ENCODE measurements at places on chromosomes 7 and 10.

GRCh38 chr10:73983096-73984047 is 14.5 kb upstream of the VCL start:
- no peak for DNase-seq

DNA sequence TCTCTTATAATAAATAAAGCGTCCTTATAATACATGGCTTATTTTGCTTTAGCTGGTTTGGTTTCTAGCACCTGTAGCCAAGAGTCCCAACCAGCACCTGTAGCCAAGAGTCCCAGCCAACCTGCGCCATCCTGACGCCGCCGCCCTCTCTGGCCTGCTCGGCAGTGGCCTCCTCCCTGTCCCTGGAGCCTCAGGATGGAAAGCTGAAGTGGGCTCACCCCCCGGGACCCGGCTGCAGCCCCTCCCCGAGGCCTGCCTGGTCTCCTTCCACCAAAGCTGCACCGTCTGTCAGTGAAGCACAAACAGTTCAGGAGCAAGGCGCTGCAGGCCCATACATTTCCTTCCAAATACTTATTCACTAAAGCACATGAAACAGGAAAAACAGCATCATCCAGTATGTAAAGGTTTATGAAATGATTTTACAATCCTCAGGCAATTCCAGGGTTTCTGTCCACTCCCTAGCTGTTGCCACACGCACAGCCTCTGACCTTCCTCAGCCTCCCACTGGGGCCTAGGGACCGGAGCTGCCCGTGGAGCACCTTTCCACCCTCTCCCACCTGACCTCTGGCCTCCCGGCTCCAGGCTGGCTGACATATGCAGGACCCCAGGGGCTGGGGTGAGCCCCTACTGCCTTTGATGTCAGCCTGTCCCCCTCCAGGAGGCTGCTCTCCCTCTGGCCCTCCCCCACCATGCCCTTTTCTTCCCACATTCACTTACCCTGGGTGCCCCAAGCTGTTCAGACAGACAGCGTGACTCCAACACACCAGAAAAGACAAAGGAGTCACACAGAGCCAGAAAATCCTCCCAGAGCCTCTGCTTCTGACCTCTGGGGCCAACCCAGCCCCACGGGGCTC is 149.6 kb upstream of the PPP2R2D start:
- no peak for DNase-seq

GRCh38 chr10:126946746-126947145 is 41.5 kb downstream of the DOCK1 start:
- DNase-seq = no peak

GRCh38 chr10:107814865-107815487 is 650.5 kb upstream of the SORCS1 start:
- peak; percentile 49 for DNase-seq

- DNase-seq = no peak
Observed at GRCh38 chr10:66836771-66837170, 89.1 kb upstream of the LRRTM3 start.

DNA sequence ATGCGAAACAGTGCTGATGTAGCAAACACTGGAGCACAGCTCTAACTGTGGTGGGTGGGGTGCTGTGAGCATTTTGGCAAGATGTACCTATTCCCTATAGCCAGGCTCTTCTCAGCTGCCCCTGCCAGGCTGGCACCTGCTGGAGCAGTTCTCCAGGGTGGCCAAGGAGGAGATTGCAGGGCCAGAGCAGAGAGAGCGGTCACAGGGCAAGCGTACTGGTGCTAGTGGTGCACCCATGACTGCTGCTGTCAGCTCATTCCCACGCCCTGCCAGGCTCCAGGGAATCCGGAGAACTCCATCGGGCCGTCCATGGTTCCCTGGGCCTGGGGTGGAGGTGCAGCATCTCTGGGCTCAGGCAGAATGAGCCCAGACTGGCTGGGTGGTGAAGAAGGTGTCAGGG is 2.1 kb downstream of the COL13A1 start:
- DNase-seq = no peak

DNA sequence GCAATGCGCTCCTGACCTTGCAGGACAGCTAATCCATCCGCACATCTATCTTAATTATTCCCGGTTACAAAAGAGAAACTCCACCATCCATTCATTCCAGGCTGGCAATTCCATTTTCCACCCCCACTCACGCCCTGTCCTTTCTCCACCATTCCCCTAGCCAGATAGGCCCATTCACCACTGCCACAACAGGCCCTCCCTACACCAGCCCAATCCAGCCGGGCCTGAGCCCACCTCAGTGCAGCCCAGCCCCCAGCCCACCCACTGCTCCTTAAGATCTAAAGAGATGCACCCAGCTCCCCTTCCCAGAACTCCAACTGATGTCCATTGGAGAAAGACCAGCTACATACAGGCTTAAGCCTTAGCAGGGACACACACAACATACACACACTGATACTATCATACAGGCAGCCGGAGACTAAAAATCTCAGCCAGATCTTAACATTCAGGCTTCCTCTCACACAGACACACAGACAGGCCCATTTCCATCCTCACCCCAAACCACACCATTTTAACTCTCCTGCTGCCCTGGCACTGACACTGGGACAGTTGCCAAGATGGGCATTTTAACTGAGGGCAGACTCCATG is 38.0 kb upstream of the PAX2 start:
- no peak for DNase-seq

DNA sequence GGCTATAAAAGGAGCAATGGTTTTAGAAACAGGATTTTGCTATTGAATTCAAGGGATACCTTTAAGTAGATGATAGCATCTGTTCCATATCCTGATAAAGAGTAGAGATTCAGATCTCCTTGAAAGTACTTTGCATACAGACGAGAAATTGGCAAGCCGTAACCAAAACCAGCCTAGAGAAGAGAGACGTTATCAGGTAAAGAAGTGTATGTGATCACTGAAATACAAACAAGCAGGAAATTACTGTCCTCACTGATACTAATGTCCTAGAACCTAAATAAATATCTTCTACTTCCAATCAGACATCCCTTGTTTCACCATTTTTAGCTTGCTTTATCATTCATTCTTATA is 9.4 kb downstream of the PDK4 start:
- DNase-seq = no peak

GRCh38 chr7:88042157-88042556 is 108.1 kb downstream of the ADAM22 start:
- no peak for DNase-seq

DNA sequence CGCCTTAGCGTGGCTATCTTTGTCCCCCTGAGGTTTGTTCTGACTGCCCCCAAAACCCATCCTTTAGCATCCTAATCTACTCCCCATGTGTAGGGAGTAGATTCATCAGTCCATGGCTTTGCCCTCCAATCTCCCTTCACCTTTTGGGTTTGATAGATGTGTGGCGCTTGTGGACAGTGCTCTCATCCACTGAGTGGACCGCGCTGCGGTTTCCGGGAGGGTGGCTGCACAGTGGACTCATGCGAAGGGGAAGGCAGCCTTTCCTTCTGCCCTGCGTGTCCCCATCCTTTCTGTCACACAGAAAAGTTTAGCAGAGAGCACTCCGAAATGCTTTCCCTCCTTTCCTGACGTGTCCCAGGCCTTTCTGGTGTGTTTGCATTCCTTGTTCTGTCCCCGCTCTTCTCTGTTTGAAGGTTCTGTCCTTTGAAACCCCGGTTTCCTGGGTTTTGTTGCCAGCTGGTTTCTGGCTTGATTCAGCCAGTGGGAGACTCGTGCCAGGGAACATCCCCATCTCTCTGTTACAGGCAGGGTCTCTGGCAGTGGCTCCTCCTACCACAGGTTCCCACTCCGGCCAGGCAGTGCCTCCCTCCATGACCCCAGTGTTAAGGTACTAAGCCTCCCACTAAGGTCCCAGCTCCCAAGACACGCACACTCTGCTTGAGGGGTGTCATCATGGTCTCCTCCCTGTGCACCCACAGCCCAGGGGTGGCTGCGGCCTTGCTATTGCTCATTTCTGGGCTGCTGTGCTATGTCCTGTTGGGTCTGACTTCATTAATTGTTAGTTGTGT is 547.7 kb upstream of the DPP6 start:
- no peak for DNase-seq

- no peak for DNase-seq
Observed at GRCh38 chr10:98433881-98434732, 12.6 kb downstream of the HPS1 start.

GRCh38 chr10:7956508-7956907 is 98.0 kb upstream of the GATA3 start:
- no peak for DNase-seq

GRCh38 chr10:93300981-93301380 is 181.2 kb downstream of the MYOF start:
- DNase-seq = no peak

- DNase-seq = no peak
Observed at GRCh38 chr7:107570298-107570697, 6.5 kb downstream of the DUS4L start.

DNA sequence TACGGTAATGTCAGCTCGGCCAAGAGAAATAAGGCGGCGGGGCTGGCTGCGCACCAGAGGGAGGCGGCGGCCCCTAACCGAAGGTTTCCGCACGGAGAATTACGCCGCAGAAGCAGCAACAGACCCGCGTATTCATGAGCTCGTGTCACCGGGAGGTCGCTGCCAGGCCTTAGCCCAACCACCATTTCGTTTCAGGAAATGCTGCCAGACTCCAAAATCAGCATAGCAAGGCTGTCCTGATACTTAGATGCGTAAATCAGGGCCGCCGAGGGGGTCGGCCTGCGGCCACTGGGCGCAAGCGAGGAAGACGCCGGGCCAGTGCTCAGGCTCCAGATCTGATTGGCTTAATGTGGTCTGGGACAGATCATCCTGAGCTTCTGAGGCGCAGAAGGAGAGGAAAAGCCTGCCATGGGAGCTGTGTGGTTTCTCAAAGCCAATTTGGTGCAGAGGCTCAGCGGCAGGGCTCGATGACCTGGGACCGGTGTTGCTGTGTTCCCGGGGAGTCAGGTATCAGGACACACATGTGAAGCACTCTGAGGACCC is 247.9 kb downstream of the BAMBI start:
- peak; percentile 21 for DNase-seq

- DNase-seq = no peak
Observed at GRCh38 chr10:58546722-58547445, 34.2 kb downstream of the BICC1 start.

DNA sequence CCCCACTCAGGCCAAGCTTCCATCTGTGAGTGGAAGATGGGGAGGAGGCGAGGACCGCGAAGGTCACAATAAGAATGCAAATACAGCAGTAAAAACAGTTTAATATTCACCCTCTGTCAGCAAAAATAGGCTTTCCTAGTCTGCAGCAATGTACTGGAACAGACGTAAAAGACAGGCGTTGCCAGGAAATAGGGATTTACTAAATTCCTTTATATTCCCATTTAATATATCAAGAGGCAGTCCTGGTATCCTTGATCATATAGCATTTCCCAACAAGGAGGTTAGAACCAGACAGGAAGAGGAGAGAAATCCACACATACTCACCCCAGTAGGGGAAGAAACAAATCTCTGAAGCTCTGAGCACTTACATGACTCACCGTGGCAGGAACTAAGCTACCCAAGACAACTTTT is 1054.9 kb upstream of the C7orf33 start:
- no peak for DNase-seq

GRCh38 chr10:79078367-79079053 is 9.7 kb downstream of the ZMIZ1 start:
- DNase-seq = no peak

- DNase-seq = no peak
Observed at GRCh38 chr10:20288060-20288459, 471.8 kb downstream of the PLXDC2 start.

DNA sequence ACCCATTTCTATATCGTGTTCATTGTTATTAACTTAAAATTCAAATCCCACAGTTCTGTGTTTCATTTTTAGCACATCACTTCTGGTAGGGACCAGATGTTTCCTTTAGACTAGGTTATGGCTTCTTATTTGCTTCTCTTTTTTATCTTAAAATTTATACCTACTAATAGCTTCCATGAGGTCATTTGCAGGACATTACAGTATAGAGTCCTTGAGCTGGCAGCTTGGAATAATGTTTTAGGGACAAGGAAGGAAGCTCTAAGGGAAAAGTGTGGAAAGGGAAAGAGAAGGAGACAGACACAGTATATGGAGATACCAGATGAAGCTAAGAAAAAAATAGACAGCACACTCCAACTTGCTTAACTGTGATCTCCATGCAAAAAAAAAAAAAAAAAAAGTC is 48.8 kb upstream of the CD36 start:
- DNase-seq = no peak

Measured in iPS-NIHi11 (cell line).